Adipocyte (in vitro differentiated cells): ENCODE measurements at places on chromosomes 2 and 18.
A peak's percentile ranks its signal among the peaks of the same experiment; 100 is the strongest.

GRCh38 chr2:134758633-134759032 lies 39.8 kb upstream of the TMEM163 start:
- DNase-seq: no peak

GRCh38 chr2:68989035-68989434 lies 14.6 kb downstream of the GKN1 start:
- DNase-seq: no peak

GRCh38 chr2:179437430-179437829 lies 172.8 kb upstream of the SESTD1 start:
- peak; percentile 33 for DNase-seq

- DNase-seq: no peak
These were observed 766.3 kb downstream of the SLC4A3 start for GRCh38 chr2:220393711-220394110.

GRCh38 chr2:119478188-119478977 lies 45.9 kb downstream of the SCTR start:
- no peak for DNase-seq

- DNase-seq: peak; percentile 17
These were observed 19.6 kb downstream of the CEP68 start for GRCh38 chr2:65075605-65076344.

GRCh38 chr2:97651114-97651513 lies 5.3 kb downstream of the COX5B start:
- DNase-seq: no peak

- peak; percentile 21 for DNase-seq
These were observed 22.2 kb upstream of the IL1RN start for GRCh38 chr2:113105047-113105785.

DNA sequence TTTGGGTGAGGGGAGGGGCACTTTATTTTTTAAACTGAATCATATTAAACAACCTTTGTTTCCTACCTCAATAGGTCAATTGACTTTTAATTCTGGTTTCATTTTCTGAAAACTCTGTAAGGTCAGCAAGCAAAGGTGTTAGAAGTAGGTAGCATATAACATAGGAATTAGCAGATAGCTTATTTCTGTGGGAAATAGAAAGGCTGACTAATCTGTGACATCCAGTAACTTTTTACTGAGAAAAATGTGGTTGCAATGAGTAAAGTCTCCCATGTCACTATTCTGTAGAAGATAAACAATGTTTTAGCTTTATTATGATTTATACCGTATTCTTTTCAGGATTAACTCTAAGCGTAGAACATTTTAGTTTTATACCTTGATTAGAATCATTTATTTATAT lies 240.4 kb downstream of the PLCL1 start:
- peak; percentile 36 for DNase-seq

GRCh38 chr2:85429213-85429923 lies 10.9 kb downstream of the SH2D6 start:
- DNase-seq: no peak

GRCh38 chr2:171505374-171505773 lies 16.9 kb upstream of the CYBRD1 start:
- DNase-seq: no peak

DNA sequence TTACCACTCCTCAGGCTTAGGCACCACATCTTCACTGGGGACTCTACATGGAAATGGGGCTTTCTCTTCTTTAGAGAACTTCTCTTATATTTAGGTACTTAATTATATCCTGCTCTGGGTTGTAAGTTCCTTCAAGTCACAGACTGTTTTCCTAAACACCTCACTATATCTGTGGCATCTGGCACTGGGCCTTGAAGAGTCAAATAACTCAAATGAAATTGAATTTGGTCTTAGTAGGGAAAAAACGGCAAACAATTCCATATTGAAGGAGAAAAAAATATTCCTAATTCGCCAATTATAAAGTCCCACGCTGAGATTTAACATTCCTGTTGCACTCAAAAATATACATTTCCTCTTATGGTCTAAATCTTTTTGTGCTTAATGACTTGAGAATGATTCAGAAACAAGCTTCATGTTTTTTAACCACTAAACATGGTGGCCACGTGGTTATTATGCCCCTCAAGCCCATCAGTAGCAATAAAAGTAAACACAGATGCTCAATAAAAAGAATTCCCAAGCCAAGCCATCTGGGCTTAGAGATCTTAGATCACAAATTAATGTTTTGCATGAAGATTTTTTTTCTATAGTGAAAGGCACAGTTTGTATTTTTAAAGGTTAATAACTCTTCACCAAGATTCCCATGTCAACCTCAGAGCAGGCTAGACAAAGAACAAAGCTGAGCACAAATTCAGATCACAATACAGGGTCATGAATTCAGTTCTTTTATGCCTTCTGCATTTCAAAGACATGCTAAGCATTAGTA lies 105.5 kb upstream of the SYT4 start:
- no peak for DNase-seq

- no peak for DNase-seq
These were observed 247.0 kb downstream of the TMX3 start for GRCh38 chr18:68467957-68468356.

DNA sequence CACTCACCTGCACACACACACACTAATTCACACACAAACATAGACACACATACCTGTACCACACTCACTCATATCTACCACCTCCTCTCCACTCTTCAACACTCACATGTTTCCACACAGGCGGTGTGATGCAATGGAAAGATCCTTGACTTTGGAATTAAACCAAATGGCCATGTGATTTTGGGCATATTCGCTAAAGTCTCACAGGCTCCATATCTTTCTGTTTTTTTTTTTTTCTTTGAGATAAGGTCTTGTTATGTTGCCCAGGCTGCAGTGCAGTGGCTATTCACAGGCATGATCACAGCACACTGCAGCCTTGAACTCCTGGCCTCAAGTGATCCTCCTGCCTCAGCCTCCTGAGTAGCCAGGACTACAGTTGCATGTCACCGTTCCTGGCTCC lies 91.1 kb upstream of the MEX3C start:
- no peak for DNase-seq

- peak; percentile 68 for DNase-seq
These were observed 133.9 kb downstream of the ZNF532 start for GRCh38 chr18:58998401-58999203.

GRCh38 chr2:240125742-240126141 lies 10.4 kb downstream of the COPS9 start:
- DNase-seq: no peak

- DNase-seq: no peak
These were observed 28.8 kb upstream of the ODC1 start for GRCh38 chr2:10476723-10477442.

DNA sequence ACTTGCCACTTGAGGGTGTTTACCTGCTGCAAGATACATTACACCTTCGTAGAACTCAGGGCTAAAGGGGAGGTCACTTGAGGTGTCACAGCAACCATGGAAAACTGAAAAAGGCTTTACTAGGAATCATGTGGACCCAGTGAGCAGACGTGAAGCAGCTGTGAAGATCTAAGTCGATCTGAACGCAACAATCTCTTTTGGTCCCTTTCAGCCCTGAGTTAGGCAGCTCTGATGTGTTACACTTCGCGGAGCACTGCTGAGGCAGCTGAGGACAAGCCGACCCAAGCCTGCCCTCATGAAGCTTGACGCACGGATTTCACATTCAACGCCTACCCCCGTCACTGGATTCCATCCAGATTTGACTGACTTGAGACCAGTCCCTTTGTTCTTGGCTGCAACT lies 75.8 kb upstream of the NPAS2 start:
- DNase-seq: no peak

- no peak for DNase-seq
These were observed 180.2 kb downstream of the INHBB start for GRCh38 chr2:120526047-120526562.

DNA sequence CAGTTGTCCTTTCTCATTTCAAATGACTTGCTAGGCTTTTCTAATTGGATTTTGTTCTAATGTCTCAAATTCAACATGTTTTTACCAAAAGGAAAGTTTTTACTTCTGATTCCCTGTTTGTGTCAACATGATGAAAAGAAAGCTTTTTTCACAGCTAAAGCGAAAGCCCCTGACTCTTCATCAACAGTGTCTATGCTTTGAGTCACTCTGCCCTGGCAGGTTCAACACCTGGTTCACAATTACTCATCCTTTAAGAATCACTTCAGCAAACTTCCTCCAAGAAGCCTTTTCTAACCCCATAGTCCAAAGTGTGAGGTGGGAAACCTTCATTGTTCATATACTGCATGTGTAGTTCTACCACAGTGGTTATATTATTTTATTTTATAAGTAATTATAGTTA lies 7.6 kb upstream of the DSG2 start:
- DNase-seq: no peak

DNA sequence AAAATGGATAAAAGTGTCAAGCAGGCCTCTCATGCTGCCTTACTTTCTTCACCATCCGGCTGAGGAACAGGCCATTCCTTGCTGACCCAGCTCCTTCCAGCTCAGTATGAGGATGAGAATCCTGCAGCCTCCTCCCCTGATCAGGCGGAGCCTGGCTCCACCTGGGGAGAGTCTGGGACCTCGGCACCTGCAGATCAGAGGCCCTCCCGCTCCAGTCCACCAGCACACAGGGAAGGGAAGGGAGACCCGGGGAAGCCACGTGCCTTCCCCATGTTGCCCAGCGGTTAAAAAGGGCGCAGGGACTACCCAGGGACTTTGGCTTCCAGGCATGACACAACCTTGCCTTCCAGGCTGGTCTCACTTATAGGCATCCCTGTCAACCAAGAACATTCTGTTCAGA lies 172.0 kb downstream of the NDUFA10 start:
- no peak for DNase-seq

GRCh38 chr2:191038241-191038725 lies 24.3 kb upstream of the STAT1 start:
- DNase-seq: peak; percentile 84

DNA sequence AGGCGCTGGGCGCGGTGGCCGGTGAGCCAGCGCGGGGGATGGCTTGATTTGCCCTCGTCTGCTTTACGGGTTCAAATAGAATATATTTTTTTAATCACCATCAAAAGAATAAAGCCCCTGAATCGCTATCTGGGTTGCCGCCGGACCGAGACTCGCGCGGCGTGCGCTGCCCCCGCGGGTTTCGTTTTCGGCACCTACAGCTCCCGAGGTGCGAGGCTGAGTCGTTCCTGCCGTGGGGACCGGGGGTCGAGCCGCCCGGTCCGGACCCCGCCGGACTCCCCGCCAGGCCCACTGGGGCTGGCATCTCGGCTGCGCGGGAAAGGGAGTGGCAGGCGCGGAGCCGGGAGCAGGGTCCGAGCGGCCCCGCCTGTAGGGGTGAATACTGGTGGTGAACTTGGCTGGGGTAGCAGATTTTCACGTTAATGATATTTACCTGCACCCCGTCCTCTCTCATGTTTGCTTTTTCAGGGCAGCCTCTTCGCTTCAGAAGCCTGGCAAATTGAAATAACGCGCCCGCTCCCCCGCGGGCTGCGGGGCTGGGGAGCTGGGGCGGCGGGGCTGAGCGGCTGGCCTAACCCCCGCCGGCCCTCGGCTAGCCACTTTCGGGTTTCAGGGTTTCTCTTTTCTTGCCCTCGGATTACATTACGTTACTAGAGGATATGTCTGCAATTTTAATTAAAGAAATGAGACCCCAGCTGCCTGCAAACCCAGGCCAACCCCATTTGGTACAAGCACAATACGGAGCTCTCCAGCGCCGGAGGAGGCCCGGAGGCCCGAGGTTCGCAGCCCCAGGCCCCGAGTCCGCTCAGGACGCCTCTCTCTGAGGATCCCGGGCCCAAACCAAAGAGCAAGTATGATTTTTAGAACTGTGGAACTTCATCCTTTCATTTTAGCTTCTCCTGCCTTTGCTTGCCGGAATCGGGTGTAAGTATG lies 1.7 kb upstream of the CELF4 start:
- peak; percentile 15 for DNase-seq

GRCh38 chr2:104938231-104938941 lies 84.5 kb downstream of the POU3F3 start:
- DNase-seq: no peak

DNA sequence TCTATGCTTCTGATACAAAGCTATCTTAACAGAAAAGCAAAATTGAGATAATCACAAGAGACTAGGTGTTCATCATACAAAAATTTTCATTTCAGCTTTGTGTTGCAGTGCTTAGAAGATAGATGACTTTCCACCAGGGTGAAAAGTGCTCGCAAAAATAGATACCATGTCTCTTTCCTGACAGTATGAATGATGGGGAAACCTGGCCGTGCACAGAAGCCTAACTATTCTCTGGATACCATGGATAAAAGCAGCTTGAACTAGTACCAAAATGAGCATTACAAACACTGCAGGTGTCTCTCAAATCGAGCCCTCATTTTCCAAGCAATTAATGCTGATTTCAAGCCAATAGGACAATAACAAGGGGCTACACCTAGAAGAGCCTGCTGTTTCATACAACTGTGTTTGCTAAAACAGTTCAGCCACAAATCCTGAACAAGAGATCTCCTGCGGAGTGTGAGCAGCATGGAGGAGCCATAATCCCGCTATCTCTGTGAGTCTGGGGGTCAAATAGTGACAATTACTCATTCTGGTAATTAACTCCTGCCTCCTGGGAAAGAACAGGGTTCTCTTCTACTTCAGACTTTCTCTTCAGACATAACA lies 507.6 kb downstream of the PID1 start:
- DNase-seq: no peak

DNA sequence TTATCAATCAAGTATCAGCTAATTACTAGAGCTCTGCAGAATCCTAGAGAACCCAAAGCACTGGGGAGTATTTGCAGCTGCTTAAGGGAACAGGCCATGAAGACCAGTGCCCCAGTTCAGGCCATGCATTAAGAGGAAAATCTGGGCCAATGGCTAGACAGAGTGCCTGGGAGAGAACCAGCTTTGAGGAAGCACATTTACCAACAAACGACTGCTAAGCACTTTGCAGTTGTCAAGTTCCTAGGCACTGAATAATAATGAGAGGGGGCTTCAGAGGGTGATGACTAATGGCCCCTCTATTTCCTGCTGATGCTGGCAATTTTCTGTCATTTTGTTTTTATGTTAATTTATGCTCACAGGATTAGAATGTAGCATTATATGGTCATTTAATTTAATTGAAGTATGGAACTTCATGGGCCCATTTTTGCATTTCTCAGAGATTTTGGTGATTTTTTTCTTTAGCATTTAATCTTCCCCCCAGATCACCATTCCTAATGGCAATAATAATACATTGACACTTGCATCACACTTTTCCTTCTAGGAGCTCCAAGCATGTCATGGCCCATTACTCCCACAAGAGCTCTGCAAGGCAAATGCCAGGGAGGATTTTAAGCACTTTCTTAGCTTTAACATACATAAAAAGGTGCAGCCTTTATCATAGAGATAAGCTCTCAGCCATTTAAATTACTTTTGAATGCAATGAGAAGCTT lies 147.7 kb upstream of the SPATS2L start:
- peak; percentile 25 for DNase-seq

- DNase-seq: no peak
These were observed 441.3 kb upstream of the SLC14A2 start for GRCh38 chr18:45173799-45174519.

- DNase-seq: no peak
These were observed 34.9 kb upstream of the DYNC1I2 start for GRCh38 chr2:171652416-171652785.

DNA sequence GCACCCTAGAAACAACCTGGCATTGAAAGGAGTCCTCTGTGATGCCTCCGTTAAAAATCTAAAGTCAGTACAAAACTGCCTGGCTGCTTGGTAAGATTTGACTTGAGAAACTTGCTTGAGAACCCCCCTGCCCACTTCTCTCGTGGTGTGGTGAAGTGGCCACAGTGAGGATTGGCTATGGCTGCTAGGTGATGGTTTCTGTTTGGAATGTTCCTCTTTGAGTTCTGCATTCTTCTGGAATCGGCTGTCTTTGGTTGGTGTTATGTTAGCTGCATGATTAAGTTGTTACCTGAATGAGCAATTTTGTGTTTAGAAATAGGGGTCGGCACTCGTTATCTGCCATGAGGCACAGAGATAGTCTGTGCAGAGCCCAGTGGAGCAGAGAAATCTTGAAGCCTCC lies 21.7 kb upstream of the SAG start:
- DNase-seq: peak; percentile 24
